Mesothelial cell of epicardium (in vitro differentiated cells): ENCODE measurements at places on chromosomes 5 and 9. TPM values are rescaled to one million over a fixed set of nuclear protein-coding genes. Genes with fewer than 3 reads are reported as not detected.

GRCh38 chr5:117888688-117889087, 1099.7 kb downstream of the DTWD2 start:
- H3K4me1 ChIP-seq = peaks cover 34% of the 10 kb centered on the region
- no peak for DNase-seq
- H3K36me3 ChIP-seq = no peaks in the 10 kb centered on the region
- peak overlapping the region; percentile 26 for H3K27ac ChIP-seq

- peaks cover 25% of the 10 kb centered on the region for H3K27me3 ChIP-seq
- no peak overlapping the region for H3K4me3 ChIP-seq
- H3K4me1 ChIP-seq = no peaks in the 10 kb centered on the region
- H3K27ac ChIP-seq = no peak overlapping the region
Observed at GRCh38 chr9:101443364-101443771, 7.8 kb upstream of the ALDOB start.

GRCh38 chr5:88881571-88881971, 1.4 kb downstream of the MEF2C start:
- H3K4me1 ChIP-seq = peaks cover 20% of the 10 kb centered on the region
- peaks cover 26% of the 10 kb centered on the region for H3K27me3 ChIP-seq
- DNase-seq = no peak
- no peak overlapping the region for H3K27ac ChIP-seq

DNA sequence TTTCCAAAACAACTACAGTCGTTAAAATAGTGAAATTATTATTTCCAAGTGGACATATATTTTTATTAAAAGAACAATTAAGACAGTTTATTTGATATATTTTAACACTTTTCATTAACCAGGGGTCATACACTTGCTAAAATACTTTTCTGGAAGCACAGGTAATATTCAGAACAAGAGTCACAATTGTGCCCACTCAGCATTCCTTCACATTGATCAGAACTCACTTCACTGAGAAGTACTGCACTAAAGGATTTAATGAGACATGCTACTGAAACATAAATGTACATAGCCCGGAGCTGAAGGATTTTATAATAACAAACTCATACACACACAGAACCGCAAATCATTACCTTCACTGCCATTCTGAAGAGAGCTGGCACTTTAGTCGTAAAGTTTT, 361.8 kb downstream of the ARL15 start:
- DNase-seq = no peak
- peaks cover 10% of the 10 kb centered on the region for H3K36me3 ChIP-seq
- H3K4me3 ChIP-seq = no peak overlapping the region

- H3K4me1 ChIP-seq = peaks cover 28% of the 10 kb centered on the region
- H3K27me3 ChIP-seq = no peaks in the 10 kb centered on the region
- peak; percentile 67 for DNase-seq
- H3K27ac ChIP-seq = peak overlapping the region; percentile 91
- H3K36me3 ChIP-seq = peaks cover 22% of the 10 kb centered on the region
Observed at GRCh38 chr9:136808075-136808805, 492 bp downstream of the RABL6 start.

- H3K27me3 ChIP-seq = peaks cover 59% of the 10 kb centered on the region
- no peaks in the 10 kb centered on the region for H3K36me3 ChIP-seq
- no peak overlapping the region for H3K27ac ChIP-seq
- DNase-seq = no peak
- H3K4me1 ChIP-seq = peaks cover 29% of the 10 kb centered on the region
Observed at GRCh38 chr5:95283022-95283615, 1.8 kb downstream of the MCTP1 start.

DNA sequence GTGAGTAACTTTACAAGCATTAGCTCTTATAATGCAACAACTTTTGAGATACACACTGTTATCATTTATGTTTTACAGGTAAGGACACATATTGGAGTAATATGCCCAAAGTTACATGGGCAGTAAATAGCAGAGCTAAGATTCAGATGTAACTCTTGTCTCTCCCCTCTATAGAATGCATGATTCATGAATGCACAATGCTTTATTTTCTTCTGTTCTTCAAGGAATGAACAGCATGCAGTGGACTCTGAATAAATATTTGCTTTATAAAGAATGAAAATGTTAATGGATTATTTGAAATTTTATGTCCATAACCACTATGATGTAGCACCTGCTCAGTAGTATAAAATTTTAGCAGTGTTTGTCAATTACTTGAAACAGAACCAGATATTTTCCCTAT, 629.5 kb downstream of the KCTD16 start:
- peaks cover under 1% of the 10 kb centered on the region for H3K4me1 ChIP-seq
- DNase-seq = no peak
- no peak overlapping the region for H3K27ac ChIP-seq
- no peak overlapping the region for H3K4me3 ChIP-seq
- H3K27me3 ChIP-seq = no peaks in the 10 kb centered on the region

- peak overlapping the region; percentile 85 for H3K4me3 ChIP-seq
- H3K27ac ChIP-seq = peak overlapping the region; percentile 86
- H3K4me1 ChIP-seq = peaks cover 43% of the 10 kb centered on the region
- no peaks in the 10 kb centered on the region for H3K27me3 ChIP-seq
Observed at GRCh38 chr5:81749192-81749560, 1.7 kb downstream of the SSBP2 start.

DNA sequence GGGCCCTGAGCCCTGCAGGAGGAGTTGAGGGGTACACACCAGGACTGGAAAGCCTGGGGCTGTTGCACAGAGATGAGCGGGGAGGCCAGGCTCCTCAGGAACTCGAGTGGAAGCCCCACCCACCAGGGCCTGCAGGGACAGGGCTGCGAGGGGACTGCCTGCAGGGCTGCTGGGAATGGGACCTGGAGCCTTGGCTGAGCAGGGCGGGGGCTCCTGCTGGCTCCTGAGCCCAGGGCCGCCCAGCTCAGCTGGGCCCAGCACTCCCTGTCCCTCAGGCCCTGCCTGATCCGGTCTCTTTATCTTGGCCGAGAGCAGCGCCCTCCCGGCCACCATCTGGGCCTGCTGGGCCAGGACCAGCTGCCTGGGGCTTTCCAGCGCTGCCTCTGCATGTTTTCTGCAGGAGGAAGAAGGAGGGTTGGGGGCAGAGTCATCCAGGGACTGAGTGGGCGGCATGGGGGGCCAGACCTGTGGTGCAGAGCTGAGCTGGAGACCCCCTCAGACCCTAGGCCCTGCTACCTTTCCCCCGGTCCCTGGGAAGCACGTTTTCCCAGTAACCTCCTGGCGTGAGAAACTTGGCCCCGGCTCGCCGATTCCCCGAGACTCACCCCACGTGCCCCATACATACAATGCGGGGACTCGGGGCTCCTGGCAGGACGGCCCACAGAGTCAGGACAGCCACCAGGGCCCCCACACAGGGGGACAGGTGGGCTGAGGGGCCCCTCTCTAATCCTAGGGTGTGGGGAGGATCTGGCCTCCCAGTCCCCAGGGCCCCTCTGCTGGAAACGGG, 9.4 kb downstream of the LCN12 start:
- no peak for DNase-seq
- H3K4me3 ChIP-seq = no peak overlapping the region
- peaks cover 6% of the 10 kb centered on the region for H3K4me1 ChIP-seq

- H3K27me3 ChIP-seq = no peaks in the 10 kb centered on the region
- DNase-seq = no peak
- no peak overlapping the region for H3K27ac ChIP-seq
Observed at GRCh38 chr5:32390819-32391591, 53.5 kb downstream of the ZFR start.

- H3K4me3 ChIP-seq = no peak overlapping the region
- H3K4me1 ChIP-seq = peaks cover 13% of the 10 kb centered on the region
- no peaks in the 10 kb centered on the region for H3K27me3 ChIP-seq
- peaks cover 5% of the 10 kb centered on the region for H3K36me3 ChIP-seq
- no peak overlapping the region for H3K27ac ChIP-seq
- no peak for DNase-seq
Observed at GRCh38 chr5:93789173-93790067, 48.0 kb upstream of the POU5F2 start.

- no peak for DNase-seq
- peak overlapping the region; percentile 95 for H3K27ac ChIP-seq
- no peak overlapping the region for H3K4me3 ChIP-seq
- peaks cover 5% of the 10 kb centered on the region for H3K36me3 ChIP-seq
- no peaks in the 10 kb centered on the region for H3K27me3 ChIP-seq
- peaks cover 64% of the 10 kb centered on the region for H3K4me1 ChIP-seq
Observed at GRCh38 chr9:37937366-37937765, 33.4 kb upstream of the SLC25A51 start.

- peak overlapping the region; percentile 55 for H3K27ac ChIP-seq
- no peak overlapping the region for H3K4me3 ChIP-seq
- peaks cover 21% of the 10 kb centered on the region for H3K4me1 ChIP-seq
- no peaks in the 10 kb centered on the region for H3K27me3 ChIP-seq
- no peaks in the 10 kb centered on the region for H3K36me3 ChIP-seq
Observed at GRCh38 chr9:33619666-33620404, 95.8 kb downstream of the ANKRD18B start.

- no peak overlapping the region for H3K27ac ChIP-seq
- H3K4me3 ChIP-seq = peak overlapping the region; percentile 91
- peaks cover 12% of the 10 kb centered on the region for H3K4me1 ChIP-seq
- peaks cover 61% of the 10 kb centered on the region for H3K27me3 ChIP-seq
- no peaks in the 10 kb centered on the region for H3K36me3 ChIP-seq
- DNase-seq = no peak
Observed at GRCh38 chr9:90641884-90642487, 638 bp downstream of the DIRAS2 start.

GRCh38 chr5:172490514-172491461, 36.5 kb upstream of the SH3PXD2B start:
- H3K27me3 ChIP-seq = peaks cover 7% of the 10 kb centered on the region
- H3K4me3 ChIP-seq = no peak overlapping the region
- DNase-seq = peak; percentile 37
- no peaks in the 10 kb centered on the region for H3K36me3 ChIP-seq
- no peak overlapping the region for H3K27ac ChIP-seq
- H3K4me1 ChIP-seq = peaks cover 4% of the 10 kb centered on the region

GRCh38 chr5:7578071-7578470, 182.1 kb downstream of the ADCY2 start:
- H3K27ac ChIP-seq = no peak overlapping the region
- no peaks in the 10 kb centered on the region for H3K4me1 ChIP-seq
- H3K4me3 ChIP-seq = no peak overlapping the region
- no peak for DNase-seq
- H3K27me3 ChIP-seq = no peaks in the 10 kb centered on the region
- H3K36me3 ChIP-seq = no peaks in the 10 kb centered on the region

DNA sequence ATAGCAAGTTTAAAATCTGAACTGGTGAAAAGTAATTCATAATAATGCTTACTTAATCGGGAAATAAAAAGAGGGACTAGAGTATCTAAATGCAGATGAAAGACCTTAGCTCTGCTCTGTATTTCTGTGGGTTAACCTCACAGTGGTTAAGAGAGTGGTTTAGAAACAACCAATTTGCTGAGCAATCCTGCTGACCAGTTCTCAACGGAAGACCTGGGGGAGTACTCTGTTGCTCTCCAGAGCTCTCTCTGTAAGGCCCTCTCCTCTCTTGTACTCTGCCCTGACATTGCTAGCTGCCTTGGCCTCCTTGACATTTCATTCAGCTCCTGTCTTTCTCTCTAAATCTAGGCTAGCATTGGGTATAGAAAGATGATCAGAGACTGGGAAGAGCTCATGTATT, 1186.6 kb upstream of the SEMA6A start:
- peaks cover 7% of the 10 kb centered on the region for H3K4me1 ChIP-seq
- H3K4me3 ChIP-seq = no peak overlapping the region
- DNase-seq = no peak
- H3K36me3 ChIP-seq = no peaks in the 10 kb centered on the region

DNA sequence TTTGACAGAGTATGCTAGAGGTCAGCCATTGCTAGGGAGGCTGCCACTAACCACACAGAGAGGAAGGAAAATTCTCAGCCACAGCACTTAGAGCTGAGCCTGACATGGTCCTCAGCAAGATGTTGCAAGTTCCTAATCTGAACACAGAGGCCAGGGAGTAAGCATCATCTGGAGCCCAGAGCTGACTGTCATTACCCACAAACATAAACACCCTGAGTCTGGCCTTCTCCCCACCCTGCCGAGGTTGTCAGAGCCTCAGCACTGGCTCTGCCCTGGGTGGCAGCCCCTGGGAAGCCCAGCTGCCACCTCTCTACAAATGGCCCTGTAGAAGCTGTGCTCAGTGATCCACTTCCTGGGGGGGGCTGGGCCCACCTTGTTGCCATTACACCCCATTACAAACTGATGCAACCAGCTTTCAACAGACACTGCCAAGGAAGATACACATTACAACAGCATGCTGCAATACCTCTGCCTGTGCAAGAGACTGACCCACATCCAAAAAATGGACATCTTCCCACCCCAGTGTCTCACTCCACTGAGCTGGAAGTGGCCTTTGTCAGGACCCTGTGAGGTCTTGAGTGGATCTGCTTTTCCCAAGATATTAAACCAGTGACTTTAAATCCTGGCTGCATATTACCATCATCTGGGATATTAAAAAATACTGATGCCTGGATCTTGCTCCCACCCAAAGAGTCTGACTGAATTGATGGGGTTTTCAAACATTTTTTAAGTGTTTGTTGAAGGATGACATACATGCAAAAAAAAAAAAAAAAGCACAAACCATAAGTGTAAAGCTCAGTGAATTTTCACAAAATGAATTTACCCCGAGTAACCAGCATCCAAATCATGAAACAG, 33.0 kb downstream of the IRF1 start:
- H3K27ac ChIP-seq = no peak overlapping the region
- H3K27me3 ChIP-seq = no peaks in the 10 kb centered on the region
- no peak overlapping the region for H3K4me3 ChIP-seq
- no peak for DNase-seq

DNA sequence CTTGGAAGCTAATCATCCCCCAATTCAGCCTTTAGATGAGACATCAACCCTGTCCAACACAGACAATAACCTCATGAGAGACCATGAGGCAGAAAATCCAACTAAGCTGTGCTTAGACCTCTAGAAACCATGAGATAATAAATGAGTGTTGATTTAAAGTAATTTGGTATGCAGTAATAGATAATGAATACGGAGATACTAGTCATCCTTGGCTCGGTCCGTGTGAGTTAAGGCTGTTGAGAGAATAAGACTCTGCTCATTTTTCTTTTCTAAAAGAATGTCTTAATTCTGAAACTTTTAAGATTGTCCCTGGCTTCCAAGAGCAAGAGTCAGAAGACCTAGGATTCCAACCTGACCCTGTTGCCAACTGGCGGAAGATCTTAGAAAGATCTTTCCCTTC, 6.1 kb downstream of the TNC start:
- DNase-seq = no peak
- H3K4me3 ChIP-seq = no peak overlapping the region
- H3K4me1 ChIP-seq = peaks cover 26% of the 10 kb centered on the region
- H3K36me3 ChIP-seq = no peaks in the 10 kb centered on the region
- H3K27me3 ChIP-seq = peaks cover 4% of the 10 kb centered on the region

- no peaks in the 10 kb centered on the region for H3K36me3 ChIP-seq
- H3K27me3 ChIP-seq = peaks cover 43% of the 10 kb centered on the region
- DNase-seq = no peak
- H3K4me3 ChIP-seq = no peak overlapping the region
- H3K27ac ChIP-seq = no peak overlapping the region
Observed at GRCh38 chr5:6465831-6466790, 17.5 kb downstream of the UBE2QL1 start.

GRCh38 chr5:36939969-36940858, 63.6 kb downstream of the NIPBL start:
- no peak overlapping the region for H3K4me3 ChIP-seq
- no peak for DNase-seq
- no peaks in the 10 kb centered on the region for H3K27me3 ChIP-seq
- H3K4me1 ChIP-seq = peaks cover 14% of the 10 kb centered on the region

POLE3 gene
- 44.8 to 50.2 TPM (median 49.5 TPM) in 3 replicates for total RNA-seq

NPR3 gene
- total RNA-seq = 3.3 to 4.1 TPM (median 3.8 TPM) in 3 replicates

ADRA1B gene
- total RNA-seq = 2.4 to 2.6 TPM (median 2.5 TPM) in 3 replicates

PCSK5 gene
- total RNA-seq = 13.5 to 15.7 TPM (median 14.6 TPM) in 3 replicates

PRRC2B gene
- 495 to 505 TPM (median 497 TPM) in 3 replicates for total RNA-seq

LEAP2 gene
- total RNA-seq = 1.9 to 2.6 TPM (median 1.9 TPM) in 3 replicates

OR1L4 gene
- total RNA-seq = not detected in 3 replicates

PLK2 gene
- total RNA-seq = 510 to 549 TPM (median 531 TPM) in 3 replicates

SPINK1 gene
- 1.0 to 3.3 TPM (median 1.4 TPM) in 3 replicates for total RNA-seq

MYMK gene
- not detected in 3 replicates for total RNA-seq

IRGM gene
- 0.24 to 0.79 TPM (median 0.45 TPM) in 3 replicates for total RNA-seq

MTREX gene
- 75.2 to 78.7 TPM (median 78.6 TPM) in 3 replicates for total RNA-seq

ABLIM3 gene
- 0.24 to 0.27 TPM (median 0.25 TPM) in 3 replicates for total RNA-seq

ZNF483 gene
- 12.2 to 13.0 TPM (median 12.6 TPM) in 3 replicates for total RNA-seq
